ENCODE measurements at places on chromosomes 16 and 17.

- no peak for DNase-seq
These were observed 1.1 kb downstream of the SYT17 start for GRCh38 chr16:19169082-19169639.

DNA sequence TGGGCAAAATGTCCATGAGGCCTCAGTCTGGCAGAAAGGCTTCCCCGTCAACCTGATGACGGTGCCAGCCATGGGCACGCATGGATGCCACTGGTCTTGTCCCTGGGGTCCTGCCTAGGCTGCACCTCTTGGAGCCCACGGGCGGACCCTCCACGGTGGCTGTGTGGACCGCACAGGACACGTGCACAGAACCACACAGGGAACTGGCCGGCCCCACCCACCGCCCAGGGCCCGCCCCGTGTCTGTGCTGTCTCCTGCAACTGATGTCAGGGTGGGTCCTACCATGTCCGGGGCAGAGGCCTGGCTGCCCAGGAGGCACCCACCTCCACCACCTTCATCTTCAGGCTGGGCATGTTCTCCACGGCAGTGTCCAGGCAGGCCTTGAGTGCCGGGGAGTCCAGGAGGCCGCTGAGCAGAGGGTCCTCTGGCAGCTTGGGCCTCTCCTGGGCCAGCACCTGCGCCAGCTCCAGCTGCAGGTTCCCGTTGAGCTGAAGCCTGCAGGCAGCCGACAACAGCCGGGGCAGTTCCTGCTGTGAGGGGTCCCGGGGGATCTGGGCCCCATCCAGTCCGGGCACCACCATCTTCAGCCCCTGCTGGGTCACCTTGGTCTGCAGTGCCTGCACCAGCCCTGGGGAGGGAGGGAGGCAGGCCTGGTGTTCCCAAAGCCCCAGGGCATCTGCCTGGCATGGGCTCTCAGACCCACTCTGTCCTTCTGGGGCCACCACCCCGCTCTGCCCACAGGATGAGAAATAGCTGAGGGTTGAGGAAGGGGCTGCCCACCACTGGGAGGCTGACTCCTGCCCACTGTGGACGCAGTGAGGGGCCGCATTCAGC lies 11.9 kb downstream of the FASN start:
- no peak for DNase-seq

- DNase-seq = no peak
These were observed 52.5 kb upstream of the B4GALNT2 start for GRCh38 chr17:49079840-49080663.

DNA sequence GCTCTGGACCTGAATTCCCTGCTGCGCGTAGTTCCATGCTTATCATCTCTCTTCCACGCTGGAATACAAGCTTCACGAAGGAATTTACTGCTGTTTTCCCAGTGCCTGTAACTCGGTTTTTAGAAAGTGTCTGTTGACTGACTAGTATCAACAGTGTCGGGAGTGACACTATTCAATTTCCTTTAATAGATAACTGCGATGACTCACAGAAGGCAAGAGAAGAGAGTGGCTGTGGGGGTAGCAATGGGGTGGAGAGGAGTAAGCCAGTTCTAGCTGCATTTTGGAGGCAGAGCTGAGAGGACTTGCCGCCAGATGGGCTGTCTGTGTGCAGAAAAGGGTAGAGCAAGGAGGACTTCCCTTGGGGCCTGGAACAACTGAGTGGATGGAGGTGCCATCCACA lies 25.2 kb downstream of the B4GALNT2 start:
- DNase-seq = no peak

- peak; percentile 40 for DNase-seq
These were observed 33.4 kb upstream of the MMD start for GRCh38 chr17:55454906-55455474.

DNA sequence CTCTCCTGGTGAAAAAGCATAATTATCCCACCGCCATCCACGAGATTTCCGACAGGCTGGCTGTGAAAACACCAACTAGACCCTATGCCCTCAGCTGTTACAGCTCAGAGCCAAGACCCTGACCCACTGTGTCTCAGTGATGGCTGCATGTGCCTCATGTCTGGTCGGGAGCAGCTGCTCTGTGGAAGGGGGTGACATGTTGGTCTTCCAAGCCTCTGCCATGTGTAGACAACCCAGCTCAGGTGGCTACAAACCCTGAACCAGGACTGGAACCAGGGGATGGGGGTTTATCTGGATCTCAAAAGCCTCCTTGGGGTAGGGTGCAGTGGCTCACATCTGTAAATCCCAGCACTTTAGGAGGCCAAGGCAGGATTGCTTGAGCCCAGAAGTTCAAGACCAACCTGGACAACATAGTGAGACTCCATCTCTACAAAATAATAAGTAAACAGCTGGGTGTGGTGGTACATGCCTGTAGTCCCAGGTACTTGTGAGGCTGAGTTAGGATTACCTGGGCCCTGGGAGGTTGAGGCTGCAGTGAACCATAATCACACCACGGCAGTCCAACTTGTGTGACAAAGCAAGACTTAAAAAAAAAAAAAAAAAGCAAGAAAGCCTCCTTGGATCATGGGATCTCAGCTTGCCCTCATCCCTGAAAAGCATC lies 220.3 kb downstream of the CPPED1 start:
- DNase-seq = no peak
